ENCODE measurements at places on chromosomes 7 and 10.

GRCh38 chr10:98848361-98848760 lies 387.3 kb downstream of the HPSE2 start:
- peak; percentile 13 for DNase-seq

GRCh38 chr7:93242106-93242505 lies 9.9 kb downstream of the VPS50 start:
- no peak for DNase-seq

DNA sequence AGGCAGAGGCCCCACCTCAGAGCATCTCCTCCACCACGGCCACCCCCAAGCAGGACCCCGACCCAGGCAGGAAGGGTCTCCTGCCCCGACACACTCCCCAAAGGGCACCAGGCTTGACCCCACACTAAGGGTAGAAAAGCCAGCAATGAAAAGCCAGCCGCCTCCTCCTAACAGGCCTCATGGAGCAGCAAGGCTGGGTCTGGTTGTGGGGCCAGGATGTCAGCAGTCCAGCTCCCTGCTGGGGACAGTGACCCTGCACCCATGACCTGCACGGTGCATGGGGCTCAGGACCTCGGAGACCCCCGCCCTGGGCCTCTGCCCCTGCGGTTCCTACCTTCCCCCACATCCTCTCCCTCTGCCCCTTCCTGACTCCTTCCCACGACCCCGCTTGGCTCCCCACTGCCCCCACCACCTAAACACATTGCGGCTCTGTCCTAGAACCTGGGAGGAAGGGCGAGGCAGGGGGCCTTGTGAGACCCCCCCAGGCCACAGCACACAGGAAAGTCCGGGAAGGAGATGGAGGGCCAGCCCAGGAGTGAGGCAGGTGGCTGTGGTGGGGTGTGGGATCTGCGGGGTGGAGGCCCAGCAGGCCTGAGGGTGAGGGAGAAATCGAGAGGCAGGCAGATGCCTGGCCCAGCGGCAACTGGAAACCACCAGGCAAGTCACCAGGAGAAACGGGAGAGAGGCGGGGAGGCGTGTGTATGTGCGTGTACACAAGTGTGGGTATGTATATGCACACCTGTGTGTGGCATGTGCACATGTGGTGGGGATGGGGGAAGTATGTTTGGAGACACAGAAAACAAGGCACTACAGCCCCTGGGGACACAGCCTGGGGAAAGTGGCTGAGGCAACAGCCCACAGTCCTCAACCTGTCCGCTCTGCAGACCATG lies 229.9 kb downstream of the MAD1L1 start:
- no peak for DNase-seq

DNA sequence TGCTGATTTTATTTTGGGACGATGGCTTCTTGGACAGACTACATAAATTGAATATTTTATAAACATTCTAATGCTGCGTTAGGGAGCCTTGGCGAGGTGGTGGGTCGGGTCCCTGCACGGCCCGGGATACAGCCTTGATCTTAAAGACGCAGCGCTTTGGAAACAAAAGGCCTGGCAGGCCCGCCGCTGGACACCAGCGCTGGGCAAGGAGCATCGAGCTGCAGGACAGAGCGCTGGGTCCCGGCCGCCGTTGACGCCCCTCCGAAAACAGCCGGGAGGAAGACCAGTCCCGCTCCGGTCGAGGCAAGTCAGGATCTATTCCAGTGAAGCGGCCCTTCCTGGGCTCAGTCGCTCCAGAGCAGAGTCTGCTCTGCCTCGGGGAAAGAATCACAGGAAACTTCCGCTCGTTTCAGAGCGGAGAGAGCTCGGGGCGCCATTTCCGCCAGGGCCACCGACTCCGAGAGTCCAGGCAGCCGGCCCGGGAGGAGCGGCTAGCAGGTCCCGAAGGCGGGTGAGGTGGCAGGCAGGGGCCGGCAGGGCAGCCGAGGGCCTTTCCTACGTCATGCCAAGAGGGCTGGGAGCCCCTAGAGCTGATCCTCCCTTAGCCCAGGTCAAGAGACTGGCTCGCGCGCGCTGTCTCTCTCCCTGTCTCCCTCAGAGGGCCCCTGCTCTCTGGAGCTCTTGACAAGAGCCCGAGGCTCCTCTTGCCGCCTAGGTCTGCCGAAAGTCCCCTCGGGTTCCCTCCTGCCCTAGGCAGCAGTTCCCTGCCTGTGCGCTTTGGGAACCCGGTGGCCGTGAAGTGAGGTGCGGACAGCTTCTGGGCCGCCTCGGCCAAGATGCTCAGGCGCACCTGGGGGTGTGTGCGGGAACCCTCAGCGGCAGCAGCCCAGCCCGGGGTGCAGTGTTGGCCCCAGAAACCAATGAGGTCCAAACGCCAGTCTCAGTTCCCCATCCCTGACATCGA lies 1.4 kb upstream of the DRGX start:
- no peak for DNase-seq

- no peak for DNase-seq
These were observed 50.9 kb upstream of the PAPSS2 start for GRCh38 chr10:87608756-87609155.

GRCh38 chr10:30505543-30506298 lies 71.7 kb downstream of the MAP3K8 start:
- no peak for DNase-seq

GRCh38 chr10:16870331-16870730 lies 53.1 kb upstream of the RSU1 start:
- peak; percentile 76 for DNase-seq

GRCh38 chr10:59361663-59362143 lies 646 bp downstream of the FAM13C start:
- DNase-seq: no peak

DNA sequence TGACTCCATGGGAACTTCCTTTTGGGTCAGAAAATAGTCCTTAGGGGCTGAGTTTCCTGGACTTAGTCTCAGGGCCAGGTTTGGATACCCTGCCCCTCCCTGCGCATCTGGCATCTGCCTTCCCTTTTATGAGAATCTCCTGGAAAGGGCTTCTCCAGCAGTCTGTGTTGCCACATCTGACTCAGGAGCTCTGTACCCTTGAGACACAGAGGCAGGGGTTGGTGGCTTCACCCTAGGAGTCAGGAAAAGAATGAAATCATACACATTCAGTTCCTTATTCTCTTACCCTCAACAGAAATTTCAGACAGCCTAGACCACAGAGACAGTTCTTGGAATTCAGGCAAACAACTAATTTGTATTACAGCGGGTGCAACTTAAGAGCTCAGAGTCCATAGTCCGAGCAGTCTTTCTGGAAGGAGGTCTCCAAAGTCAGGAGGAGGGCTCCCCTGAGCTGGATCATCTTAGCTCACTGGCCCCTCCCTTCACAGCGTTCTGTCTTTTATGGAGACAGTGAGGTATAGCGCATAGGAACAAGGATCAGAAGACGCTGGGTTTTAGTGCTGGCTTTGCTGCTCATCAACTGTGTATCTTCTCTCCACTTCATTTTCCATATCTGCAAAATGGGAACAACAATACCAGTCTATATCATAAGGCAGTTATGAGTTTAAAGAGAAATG lies 3.0 kb upstream of the PLAU start:
- DNase-seq: peak; percentile 70

GRCh38 chr7:149887311-149887710 lies 13.5 kb downstream of the ATP6V0E2 start:
- DNase-seq: no peak

All from ELR (cell line).